Skin of body (tissue), 3 donors: ENCODE measurements at places on chromosomes 5 and 9. TPM values are rescaled to one million over a fixed set of nuclear protein-coding genes. Genes with fewer than 3 reads are reported as not detected.

DNA sequence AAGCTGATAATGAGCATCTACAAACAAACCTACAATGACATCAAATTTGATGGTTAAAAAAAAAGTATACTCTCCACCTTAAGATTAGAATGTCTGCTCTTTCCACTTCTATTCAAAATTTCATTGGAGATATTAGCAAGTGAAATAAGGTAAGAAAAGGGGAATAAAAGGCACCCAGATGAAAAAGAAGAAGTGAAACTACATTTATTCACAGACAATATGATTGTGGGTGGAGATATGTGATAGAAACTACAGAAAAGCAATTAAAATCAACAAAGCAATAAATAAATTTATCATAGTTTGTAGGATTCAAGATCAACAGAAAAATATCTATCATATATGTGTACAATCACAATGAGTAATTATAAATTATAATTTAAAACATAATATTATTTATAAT is 395.1 kb upstream of the CCNH start:
- no peak for DNase-seq

IRX4 gene
- 6.0 TPM for total RNA-seq

ITK gene
- total RNA-seq: 1.3 TPM

DNA sequence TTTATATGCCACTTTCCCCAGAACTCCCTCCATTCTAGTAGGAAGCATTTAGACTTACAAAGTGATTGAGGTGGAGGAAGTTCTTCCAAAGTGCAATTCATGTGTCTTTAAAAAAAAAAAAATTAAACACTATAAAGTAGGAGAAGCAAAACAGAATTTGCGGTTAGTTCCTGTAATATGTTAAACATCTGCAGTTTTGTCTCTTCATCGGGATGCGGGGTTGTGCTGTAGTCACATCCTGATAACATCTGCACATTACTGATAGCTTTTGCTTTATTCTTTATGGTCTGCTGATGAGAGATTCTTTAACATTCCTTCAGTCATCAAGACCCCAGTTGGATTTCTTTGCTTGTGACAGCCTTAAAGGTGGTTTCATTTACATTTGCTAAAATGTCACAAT is 694.3 kb downstream of the NR2F1-AS1 start:
- DNase-seq: no peak

DNA sequence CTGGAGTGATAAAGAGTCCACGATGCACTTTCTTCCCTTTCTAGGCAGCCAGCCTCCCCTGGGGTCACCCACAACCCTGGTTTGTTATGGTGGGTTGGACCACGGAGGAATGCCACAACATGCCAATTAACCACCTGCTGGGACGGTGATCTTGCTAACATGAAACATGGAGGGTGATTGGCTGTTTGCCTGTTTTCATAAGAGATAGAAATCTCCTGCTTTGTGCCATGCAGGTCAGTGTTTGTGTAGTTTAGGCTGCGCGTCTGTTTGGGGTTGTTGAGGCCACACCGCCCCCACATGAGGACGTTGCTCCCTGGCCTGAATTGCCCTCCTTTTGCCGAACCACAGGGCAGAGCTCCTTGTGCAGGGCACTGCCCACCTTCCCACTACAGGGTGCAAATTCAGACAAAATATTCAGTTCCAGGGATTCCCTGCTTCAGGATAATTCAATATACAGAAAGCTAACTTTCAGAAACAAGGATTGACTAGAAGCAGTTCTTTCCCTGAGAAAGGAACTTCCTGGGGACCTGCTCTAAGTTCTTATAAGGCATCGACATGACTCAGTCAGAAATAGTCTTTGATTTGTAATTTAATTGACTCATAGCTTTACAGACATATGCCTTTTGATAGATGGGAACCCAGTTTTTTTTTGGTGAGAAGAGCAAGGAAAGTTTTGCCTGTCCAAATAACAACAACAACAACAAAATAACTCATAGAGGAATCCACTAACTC is 427.6 kb downstream of the GADD45G start:
- DNase-seq: no peak

- no peak for DNase-seq
Observed at GRCh38 chr5:115553082-115553481, 8.5 kb upstream of the FEM1C start.

PCDHGA5 gene
- 3.6 TPM for total RNA-seq

SARDH gene
- 2.6 TPM for total RNA-seq
